Amygdala (tissue), 56 donors: ENCODE measurements at places on chromosomes 4 and X.

DNA sequence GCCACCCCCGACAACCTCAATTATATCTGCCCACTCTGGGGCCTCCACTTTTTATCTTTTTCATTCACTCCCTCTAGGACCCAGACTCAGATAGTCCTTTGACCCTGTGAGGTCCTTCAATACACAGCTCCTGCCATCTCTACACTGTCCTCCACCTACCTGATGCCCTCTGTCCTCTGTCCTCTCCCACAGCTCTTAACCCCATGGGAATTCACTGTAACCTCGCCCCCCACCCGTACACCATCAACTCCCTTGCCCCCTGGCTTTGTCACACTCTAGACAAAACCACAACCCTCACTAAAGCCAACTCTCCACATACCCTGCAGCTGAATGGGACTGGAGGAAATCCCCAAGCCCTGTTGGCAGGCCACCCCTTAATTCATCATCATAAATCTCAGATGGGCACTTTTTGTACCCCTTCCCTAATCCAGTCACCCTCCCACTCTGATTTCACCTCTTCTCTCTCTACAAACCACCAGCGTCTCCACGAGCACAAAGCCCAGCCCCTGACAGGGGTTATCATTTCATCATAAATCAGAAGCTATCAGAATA lies 52.3 kb upstream of the ENPP6 start:
- no peak for DNase-seq

DNA sequence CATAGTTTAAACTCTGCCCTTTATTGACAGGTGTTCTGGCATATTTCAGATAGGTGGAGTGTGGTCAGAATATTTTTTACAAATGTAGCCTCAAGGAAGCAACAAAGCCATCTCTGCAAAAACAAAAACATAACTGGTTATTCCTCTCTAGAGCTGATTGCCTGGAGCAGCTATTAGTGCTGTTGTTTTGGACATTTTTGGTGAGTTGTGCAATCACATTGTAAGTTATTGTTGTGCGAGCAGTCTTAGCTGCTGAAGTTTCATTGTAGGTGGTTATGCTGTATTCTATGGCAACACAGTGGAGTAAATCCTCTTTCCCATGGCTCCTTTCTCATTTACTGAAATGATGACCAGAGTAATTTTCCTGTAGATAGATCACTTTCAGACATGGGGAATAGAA lies 1413.0 kb downstream of the PCDH7 start:
- no peak for DNase-seq

GRCh38 chr4:146243141-146243882 lies 29.0 kb downstream of the REELD1 start:
- DNase-seq: no peak

DNA sequence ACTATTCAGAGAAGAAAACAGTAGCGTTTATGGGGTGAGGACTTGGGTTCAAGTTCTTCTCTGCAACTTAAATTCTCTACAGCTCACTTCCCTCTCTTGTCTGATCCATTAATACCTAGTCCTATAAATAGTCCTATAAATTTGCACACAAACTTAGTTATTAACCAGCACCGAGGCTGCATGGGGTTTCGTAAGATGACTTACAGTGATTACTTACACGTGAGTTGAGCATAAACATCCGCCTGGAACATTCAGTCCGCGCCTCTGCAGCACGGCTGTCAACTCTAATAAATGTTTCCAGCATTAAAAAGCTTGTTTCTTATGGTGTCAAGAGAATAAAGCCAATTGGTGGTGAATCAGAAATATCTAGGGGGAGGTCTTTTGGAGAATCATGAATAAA lies 103.0 kb upstream of the ENPP6 start:
- no peak for DNase-seq

- no peak for DNase-seq
These were observed 54.5 kb upstream of the WDR1 start for GRCh38 chr4:10171055-10171454.

DNA sequence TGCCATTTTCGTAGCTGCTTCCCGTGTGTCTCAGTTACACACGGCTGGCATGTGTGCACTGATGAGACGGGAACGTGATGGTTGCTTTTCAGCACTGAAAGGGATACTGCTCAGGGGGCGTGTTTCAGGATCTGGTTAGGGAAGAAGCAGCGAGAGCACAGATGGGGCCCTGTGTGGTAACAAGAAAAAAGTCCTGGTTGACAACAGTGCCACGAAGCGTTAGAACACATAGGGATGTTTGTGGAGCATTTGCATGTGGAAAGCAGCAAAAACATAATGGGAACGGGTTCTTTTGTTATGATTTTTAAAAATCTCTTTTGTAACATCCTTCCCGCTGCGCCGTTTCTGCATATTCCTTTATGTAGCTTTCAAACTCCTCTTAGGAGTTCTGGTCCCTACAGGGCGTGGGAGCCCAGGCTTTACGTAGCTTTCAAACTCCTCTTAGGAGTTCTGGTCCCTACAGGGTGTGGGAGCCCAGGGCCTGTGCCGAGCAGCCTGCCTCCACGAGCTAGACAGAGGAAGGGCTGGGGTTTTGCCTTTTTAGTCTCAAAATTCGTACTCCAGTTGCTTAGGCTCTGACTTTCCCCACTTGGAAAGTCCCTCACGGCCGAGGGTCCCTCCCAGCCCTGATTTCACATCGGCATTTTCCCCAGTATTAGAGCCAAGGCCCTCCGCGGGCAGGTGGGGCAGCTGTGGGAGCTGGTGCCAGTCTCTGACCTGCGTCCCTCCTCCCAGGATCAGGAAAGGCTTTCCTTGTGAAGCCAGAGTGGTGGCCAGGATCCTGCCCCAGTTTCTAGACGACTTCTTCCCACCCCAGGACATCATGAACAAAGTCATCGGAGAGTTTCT lies 11.0 kb upstream of the MSANTD1 start:
- DNase-seq: no peak

GRCh38 chr4:114041117-114041475 lies 61.6 kb upstream of the ARSJ start:
- DNase-seq: no peak
